ENCODE measurements at places on chromosomes 3 and 15. TPM values are rescaled to one million over a fixed set of nuclear protein-coding genes. Genes with fewer than 3 reads are reported as not detected.

GRCh38 chr3:40187945-40188344 is 121.6 kb upstream of the EIF1B start:
- no peak for DNase-seq

The IL17RB gene
- 0.25 TPM for total RNA-seq

The PLA1A gene
- 3.5 TPM for total RNA-seq

DNA sequence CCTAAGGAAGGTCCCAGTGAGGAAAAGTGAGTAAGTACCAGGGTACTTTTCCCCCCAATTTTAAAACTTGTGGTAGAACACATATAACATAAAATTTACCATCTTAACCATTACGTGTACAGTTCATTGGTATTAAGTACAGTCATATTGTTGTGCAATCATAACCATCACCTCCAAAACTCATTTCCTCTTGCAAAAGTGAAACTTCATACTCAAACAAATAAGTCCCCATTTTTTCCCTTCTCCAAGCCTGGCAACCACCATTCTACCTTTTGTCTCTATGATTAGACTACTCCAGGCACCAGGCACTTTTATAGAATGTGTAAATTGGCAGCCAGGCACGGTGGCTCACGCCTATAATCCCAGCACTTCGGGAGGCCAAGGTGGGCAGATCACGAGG is 12.2 kb downstream of the PRC1 start:
- DNase-seq: no peak

- DNase-seq: peak; percentile 58
Measured at GRCh38 chr15:82530606-82531379, 9.5 kb downstream of the RPS17 start.

The ANKUB1 gene
- total RNA-seq: not detected

DNA sequence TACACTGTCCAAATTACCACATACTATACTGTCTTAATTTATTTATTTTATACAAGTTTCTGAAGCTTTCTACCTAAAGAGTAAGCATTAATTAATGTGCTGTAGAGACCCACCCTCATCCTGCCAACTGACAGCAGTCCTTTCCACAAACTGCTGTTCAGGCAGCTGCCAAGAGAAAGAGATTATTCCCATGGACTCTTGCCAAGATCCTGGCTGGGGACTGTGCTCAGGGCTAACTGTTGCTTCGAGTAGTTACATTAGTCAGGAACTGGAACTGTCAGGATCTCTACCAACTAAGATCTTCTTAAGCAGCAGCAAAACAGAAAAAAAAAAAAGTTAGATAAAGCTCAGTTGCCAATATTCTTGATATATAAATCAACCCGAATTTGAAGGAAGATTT is 398.8 kb downstream of the MECOM start:
- DNase-seq: no peak

DNA sequence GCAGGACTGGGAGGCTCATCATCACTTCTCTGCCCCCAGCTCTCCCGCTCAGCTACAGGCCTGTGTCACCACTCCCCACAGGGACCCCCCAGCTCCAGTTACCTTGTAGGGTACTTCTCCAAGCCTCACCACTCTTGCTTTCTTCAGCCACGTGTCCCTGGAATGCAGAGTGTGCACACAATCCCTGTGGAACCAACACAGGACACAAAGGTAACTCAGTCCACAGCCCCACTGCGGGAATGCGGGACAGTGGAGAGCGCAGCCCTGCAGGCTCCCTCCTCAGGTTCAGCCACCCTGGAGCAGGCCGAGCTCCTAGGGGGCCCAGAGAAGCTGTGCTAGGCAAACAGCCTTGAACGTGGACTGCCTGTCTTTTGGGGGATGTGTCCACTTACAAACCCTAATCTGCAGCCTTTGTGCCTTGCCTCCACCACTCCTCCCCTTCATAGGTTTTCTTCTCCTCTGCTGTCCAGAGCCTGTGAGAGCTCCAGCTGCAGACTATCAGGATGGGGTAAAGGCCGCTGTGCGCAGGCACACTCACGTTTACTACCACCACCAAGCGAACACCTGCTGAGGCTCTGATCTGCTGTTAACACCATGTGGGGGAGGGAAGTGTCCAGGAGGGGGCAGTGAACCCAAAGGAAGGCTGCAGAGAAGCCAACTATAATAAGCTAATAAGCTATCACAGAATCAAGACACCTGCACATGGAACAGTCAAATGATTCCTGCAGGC is 26.0 kb downstream of the XPC start:
- no peak for DNase-seq

DNA sequence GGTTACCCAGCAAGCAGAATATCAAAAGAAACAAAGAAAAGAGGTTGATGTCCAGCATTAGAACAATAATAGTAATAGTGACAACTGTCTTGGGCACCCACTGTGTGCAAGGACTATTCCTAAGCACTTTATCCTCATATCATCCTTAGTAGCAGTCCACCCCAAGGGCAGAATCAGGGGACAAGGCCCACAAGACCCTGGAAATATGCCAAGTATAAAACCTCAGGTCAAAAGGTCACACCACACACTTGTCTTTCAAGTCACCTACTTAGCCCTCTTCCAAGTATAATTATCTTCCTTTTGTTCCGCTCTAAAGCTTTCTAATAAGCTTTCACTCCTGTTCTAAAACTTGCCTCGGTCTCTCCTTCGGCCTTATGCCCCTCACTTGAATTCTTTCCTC is 124.0 kb upstream of the STT3B start:
- DNase-seq: no peak

The ACP3 gene
- 2.3 TPM for total RNA-seq

DNA sequence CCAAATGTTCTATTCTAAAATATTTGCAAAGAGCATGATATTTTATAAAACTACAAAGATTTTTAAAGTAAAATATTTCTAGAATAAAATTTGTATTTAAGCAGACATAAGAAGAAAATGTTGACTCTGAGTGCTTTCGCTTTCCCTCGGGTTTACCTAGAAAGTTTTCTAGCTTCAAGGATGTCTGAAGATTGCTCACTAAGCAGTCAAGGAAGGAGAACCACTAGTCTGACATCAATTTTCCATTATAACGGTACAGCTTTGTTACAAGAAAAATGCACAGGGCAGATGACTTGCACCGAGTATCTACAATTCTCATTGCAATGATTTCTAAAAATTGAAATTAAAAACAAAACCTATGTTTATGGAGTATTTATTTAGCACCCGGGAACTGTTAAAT is 14.2 kb downstream of the GPR15 start:
- DNase-seq: no peak

GRCh38 chr15:69395991-69396390 is 18.2 kb upstream of the KIF23 start:
- DNase-seq: no peak

The ZNF80 gene
- not detected for total RNA-seq

DNA sequence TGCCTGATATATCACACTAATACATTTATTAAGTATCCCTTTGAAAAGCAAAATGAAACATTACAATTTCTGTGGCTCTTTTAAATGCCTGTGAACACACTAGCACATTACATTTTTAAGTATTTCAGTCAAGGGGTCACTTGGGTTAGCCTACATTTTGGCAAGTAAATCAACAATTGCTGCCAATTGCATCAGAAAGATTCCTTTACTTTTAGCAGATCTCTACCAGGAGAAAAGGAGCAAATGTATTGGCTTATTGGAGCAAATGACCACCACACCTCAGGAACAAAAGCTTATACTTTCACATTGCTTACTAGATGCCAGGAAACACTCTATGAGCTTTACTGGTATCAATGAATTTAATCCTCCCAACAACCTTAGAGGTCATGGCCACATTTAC is 947.1 kb downstream of the FHIT start:
- DNase-seq: no peak

DNA sequence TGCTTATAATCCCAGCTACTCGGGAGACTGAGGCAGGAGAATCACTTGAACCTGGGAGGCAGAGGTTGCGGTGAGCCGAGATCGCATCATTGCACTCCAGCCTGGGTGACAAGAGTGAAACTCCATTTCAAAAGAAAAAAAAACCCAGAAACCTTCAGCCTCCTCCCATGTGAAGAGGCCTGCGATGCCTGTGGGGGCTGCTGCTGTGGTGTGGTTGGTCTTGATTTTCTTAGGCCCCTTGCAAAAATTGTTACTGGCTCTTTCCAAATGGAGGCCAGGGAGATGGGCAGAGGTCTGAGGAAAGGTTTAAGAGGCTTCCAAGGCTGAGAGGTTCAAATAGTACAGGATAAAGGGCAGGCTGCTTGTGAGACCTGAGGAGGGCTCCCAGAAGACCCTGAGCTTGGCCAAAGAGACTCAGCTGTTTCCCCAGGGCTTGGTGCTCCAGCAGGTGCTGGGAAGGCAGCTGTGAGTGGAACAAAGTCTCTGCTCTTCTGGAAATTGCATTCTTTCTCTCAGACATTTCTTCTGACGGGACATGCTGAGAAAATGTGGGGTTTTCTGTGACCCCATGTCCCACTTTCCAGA is 18.4 kb downstream of the GCSAM start:
- no peak for DNase-seq

- DNase-seq: no peak
Measured at GRCh38 chr15:66023311-66023972, 154.2 kb downstream of the RAB11A start.

DNA sequence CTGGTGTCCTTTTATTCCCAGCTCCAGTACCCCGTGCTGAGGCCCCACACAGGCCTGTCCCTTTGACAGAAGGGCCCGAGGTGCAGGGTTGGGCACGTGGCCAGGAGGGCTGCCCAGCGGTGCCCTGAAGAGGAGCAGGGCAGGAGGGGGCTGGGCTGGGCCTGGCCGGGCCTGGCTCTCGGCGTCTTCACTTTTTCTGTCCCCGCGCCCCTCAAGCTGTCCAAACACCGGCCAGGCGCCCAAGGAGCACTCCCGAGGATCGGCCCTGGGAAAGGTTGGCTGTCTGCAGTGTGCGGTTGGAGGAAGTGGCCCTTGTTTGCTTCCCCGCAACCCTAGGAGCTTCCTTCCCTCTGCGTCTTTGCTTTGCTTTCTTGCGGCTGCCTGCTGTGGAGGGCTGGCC is 84.1 kb downstream of the WNT7A start:
- DNase-seq: no peak

GRCh38 chr3:15345066-15345607 is 12.8 kb upstream of the SH3BP5 start:
- no peak for DNase-seq

The C3orf49 gene
- total RNA-seq: not detected

DNA sequence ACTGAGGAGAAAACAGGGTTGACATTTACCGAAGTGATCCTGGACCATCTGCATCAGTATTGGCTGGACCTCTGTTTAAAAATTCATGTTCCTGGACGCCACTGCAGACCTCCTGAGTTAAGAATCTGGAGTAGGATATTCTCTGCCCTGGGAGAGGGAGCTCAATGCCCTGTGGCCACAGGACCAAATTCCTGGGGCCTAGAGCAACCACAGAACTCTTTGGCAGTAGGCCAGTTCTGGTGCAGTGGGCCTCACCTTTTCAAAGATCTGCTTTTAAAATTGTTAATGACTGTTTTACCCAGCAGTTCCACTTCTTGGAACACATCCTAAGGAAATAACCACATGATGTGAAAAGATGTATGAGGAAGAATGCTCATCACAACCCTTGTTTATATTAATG is 133.3 kb upstream of the ADPGK start:
- no peak for DNase-seq

GRCh38 chr3:53056442-53056841 is 10.6 kb upstream of the SFMBT1 start:
- no peak for DNase-seq

- DNase-seq: no peak
Measured at GRCh38 chr3:53493963-53494791, at the start of gene CACNA1D. CACNA1D (plus strand) TSS chr3:53494611; CDS start chr3:53495167, 556 bp downstream.

GRCh38 chr3:138282836-138283235 is 46.8 kb downstream of the NME9 start:
- no peak for DNase-seq

GRCh38 chr3:133887074-133887802 is 8.4 kb downstream of the RAB6B start:
- DNase-seq: no peak

The AMT gene
- 40.9 TPM for total RNA-seq

DNA sequence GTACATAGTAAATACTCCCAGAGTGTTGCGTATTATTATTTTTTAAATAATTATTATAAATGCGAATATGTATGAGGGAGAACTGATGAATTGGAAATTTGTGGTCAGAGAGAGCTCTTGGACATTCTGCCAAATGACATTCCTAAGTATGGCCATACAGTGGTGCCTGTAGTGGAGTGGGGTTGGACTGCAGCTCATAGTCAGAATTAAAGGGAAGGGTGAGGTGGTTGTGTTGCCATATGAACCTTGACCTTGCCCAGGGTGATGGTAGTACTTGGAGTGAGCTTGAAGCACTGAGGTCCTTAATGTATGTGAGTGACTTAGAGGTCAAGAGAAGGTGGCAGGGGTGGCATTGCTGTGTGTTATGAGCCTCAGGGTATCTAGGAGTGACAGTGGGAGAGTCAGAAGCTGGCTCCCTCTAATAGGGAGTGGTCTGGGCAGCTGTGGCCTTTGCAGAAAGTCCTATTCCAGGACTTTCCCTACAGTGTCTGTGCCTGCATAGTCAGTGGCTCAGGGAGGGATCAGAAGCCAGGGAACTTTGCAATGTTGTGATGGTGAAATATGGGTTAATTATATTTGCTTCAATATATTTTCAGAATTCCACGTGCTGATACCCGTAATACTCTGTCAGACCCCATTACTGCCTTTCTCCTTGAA is 26.2 kb downstream of the PDE8A start:
- DNase-seq: no peak

GRCh38 chr3:161371441-161372320 is at the start of gene SPTSSB:
SPTSSB (minus strand) TSS chr3:161371517; CDS start chr3:161346323, 25,194 bp downstream.
- DNase-seq: peak; percentile 33

- DNase-seq: no peak
Measured at GRCh38 chr3:128411574-128412064, 55.1 kb downstream of the DNAJB8 start.

- no peak for DNase-seq
Measured at GRCh38 chr3:123527046-123527445, 57.8 kb downstream of the HACD2 start.

All from heart right ventricle (tissue), 16 donors.